Liver (tissue), 10 donors: ENCODE measurements at places on chromosomes 2 and 18. TPM values are rescaled to one million over a fixed set of nuclear protein-coding genes. Genes with fewer than 3 reads are reported as not detected.

- H3K4me1 ChIP-seq = no peaks in the 10 kb centered on the region
- no peaks in the 10 kb centered on the region for H3K27me3 ChIP-seq
- no peak overlapping the region for H3K4me3 ChIP-seq
These were observed 215.0 kb upstream of the AGAP1 start for GRCh38 chr2:235278771-235279355.

- no peaks in the 10 kb centered on the region for H3K4me1 ChIP-seq
- DNase-seq = no peak
- no peaks in the 10 kb centered on the region for H3K36me3 ChIP-seq
These were observed 125.9 kb upstream of the COL5A2 start for GRCh38 chr2:189305291-189305943.

GRCh38 chr2:239035997-239036731 lies 188.3 kb downstream of the TWIST2 start:
- no peaks in the 10 kb centered on the region for H3K36me3 ChIP-seq
- no peak for DNase-seq
- H3K4me1 ChIP-seq = no peaks in the 10 kb centered on the region
- H3K27me3 ChIP-seq = no peaks in the 10 kb centered on the region
- no peak overlapping the region for H3K4me3 ChIP-seq

DNA sequence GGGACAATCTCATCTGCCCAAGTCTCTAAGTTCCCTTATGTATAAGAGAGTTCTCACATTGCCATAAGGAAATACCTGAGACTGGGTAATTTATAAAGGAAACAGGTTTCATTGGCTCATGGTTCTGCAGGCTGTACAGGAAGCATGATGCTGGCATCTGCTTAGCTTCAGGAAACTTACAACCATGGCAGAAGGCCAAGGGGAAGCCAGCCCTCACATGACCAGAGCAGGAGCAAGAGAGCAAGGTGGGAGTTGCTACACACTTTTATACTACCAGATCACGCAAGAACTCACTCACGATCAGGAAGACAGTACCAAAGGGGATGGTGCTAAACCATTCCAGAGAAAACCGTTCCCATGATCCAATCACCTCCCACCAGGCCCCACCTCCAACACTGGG lies 73.9 kb downstream of the PRKRA start:
- no peaks in the 10 kb centered on the region for H3K36me3 ChIP-seq
- no peak overlapping the region for H3K4me3 ChIP-seq
- no peak for DNase-seq

- no peaks in the 10 kb centered on the region for H3K27me3 ChIP-seq
- H3K4me3 ChIP-seq = no peak overlapping the region
- no peak overlapping the region for H3K27ac ChIP-seq
- DNase-seq = no peak
These were observed 280.0 kb downstream of the FIGN start for GRCh38 chr2:163455815-163456214.

DNA sequence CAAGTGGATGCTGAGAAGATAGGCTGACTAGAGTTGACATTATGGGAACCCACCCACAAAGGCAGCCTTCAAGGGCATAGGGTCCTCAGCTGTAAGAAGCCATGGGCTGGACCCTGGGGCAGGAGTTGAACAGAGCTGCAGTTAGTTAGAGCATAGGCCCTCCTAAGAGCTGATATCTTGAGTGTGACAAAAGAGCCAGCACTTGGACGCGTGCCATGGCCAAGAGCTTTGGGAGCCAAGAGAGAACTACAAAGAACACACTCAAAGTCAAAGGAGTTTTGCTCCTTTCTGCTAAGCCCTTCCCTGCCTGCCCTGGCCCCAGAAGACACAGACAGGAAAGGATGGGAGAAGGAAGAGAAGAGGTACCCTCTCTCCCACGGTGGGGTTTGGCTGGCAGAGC lies 29.9 kb upstream of the AGAP1 start:
- no peak overlapping the region for H3K4me3 ChIP-seq
- H3K36me3 ChIP-seq = no peaks in the 10 kb centered on the region
- H3K4me1 ChIP-seq = no peaks in the 10 kb centered on the region
- no peak for DNase-seq

- no peak overlapping the region for H3K27ac ChIP-seq
- no peak overlapping the region for H3K4me3 ChIP-seq
- H3K27me3 ChIP-seq = no peaks in the 10 kb centered on the region
- no peak for DNase-seq
These were observed 100.4 kb upstream of the SH3BP4 start for GRCh38 chr2:234851451-234851850.

GRCh38 chr2:95347681-95348608 lies 50.8 kb downstream of the KCNIP3 start:
- H3K4me1 ChIP-seq = peaks cover 12% of the 10 kb centered on the region
- no peak overlapping the region for H3K27ac ChIP-seq
- DNase-seq = no peak

RAB12 gene
- 16.5 TPM for total RNA-seq

GRCh38 chr2:167924556-167924955 lies 322.8 kb downstream of the STK39 start:
- no peak for DNase-seq
- H3K27ac ChIP-seq = no peak overlapping the region
- no peaks in the 10 kb centered on the region for H3K27me3 ChIP-seq
- H3K36me3 ChIP-seq = no peaks in the 10 kb centered on the region

GRCh38 chr2:190481339-190481738 lies 53.2 kb downstream of the NEMP2 start:
- H3K4me3 ChIP-seq = no peak overlapping the region
- no peaks in the 10 kb centered on the region for H3K27me3 ChIP-seq
- no peak overlapping the region for H3K27ac ChIP-seq
- no peaks in the 10 kb centered on the region for H3K36me3 ChIP-seq

DNA sequence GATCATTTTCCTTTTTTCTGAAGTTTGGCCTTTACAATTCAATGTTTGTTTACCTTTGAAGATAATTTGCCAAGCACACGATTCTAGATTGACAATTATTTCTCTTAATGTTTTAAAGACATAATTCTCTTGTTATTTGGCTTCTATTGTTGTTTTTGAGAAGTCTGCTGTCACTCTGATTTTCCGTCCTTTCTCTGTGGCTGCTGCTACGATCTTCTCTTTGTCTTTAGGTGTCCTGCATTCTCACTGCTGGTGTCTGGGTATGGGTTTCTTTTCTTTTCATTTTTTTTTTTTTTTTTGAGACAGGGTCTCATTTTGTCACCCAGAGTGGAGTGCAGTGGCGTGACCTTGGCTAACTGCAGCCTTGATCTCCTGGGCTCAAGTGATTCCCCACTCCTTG lies 15.1 kb upstream of the FAM228A start:
- no peaks in the 10 kb centered on the region for H3K4me1 ChIP-seq
- DNase-seq = no peak
- H3K27ac ChIP-seq = no peak overlapping the region
- no peak overlapping the region for H3K4me3 ChIP-seq
- H3K27me3 ChIP-seq = no peaks in the 10 kb centered on the region

- H3K36me3 ChIP-seq = no peaks in the 10 kb centered on the region
- no peak overlapping the region for H3K4me3 ChIP-seq
- no peak for DNase-seq
- H3K27ac ChIP-seq = no peak overlapping the region
- no peaks in the 10 kb centered on the region for H3K4me1 ChIP-seq
- no peaks in the 10 kb centered on the region for H3K27me3 ChIP-seq
These were observed 95.4 kb downstream of the LAMA1 start for GRCh38 chr18:7021994-7022840.

ABCG5 gene
- total RNA-seq = 15.4 TPM

SCYGR4 gene
- not detected for total RNA-seq

TRIM54 gene
- total RNA-seq = not detected

GPBAR1 gene
- total RNA-seq = 1.4 TPM

PCARE gene
- total RNA-seq = not detected

DNA sequence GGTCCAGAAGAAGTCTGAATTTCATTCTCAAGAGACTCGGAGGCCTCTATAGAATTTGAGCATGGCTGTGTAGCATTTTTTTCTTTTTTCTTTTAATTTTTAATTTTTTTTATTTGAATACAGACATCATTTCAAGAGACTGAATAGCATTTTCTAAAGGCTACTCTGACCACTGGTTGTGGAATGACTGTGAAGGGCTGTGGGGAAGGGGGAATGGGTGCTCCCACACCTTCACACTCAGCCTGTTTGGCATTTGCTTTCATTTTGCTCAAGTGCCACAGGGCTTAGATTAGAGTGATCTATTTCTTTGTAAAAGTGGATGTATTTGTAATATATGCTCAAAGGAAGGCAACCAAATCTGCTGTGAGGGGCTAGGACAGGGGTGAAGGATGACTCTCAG lies 142.0 kb upstream of the SPOPL start:
- no peak for DNase-seq
- no peak overlapping the region for H3K27ac ChIP-seq
- H3K27me3 ChIP-seq = no peaks in the 10 kb centered on the region

DNA sequence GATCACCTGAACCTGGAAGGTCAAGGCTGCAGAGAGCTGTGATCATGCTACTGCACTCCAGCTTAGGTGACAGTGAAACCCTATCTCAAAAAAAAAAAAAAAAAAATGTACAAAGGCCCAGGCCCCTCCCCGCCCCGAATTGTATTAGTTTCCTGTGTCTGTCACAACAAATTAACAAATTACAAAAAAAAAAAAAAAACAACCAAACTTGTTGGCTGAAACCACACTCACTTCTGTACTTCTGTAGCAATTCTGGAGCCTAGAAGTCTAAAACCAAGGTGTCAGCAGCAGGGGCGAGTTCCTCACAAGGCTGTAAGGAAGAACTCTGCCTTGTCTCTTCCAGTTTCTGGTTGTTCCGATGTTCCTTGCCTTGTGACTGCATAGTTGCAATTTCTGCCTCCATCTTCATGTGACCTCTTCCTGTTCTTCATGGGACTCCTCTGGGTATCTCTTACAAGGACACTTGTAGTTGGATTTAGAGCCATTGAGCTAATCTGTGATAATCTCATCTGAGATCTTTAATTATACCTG lies 100.8 kb upstream of the ZSWIM2 start:
- H3K4me1 ChIP-seq = no peaks in the 10 kb centered on the region
- DNase-seq = no peak
- H3K36me3 ChIP-seq = no peaks in the 10 kb centered on the region

GRCh38 chr2:205675861-205676516 lies 6.3 kb upstream of the NRP2 start:
- H3K4me1 ChIP-seq = no peaks in the 10 kb centered on the region
- H3K27me3 ChIP-seq = no peaks in the 10 kb centered on the region
- no peak overlapping the region for H3K27ac ChIP-seq
- no peak for DNase-seq
- H3K36me3 ChIP-seq = no peaks in the 10 kb centered on the region
- peak overlapping the region; percentile 9 for H3K4me3 ChIP-seq
